ENCODE measurements at places on chromosomes 7 and 10.
A peak's percentile ranks its signal among the peaks of the same experiment; 100 is the strongest.

GRCh38 chr10:34094146-34094696 lies 720.9 kb downstream of the PARD3 start:
- no peak for DNase-seq

- no peak for DNase-seq
Measured at GRCh38 chr10:2222631-2223030, 485.3 kb upstream of the ADARB2 start.

- no peak for DNase-seq
Measured at GRCh38 chr10:86113983-86114382, 252.6 kb downstream of the GRID1 start.

DNA sequence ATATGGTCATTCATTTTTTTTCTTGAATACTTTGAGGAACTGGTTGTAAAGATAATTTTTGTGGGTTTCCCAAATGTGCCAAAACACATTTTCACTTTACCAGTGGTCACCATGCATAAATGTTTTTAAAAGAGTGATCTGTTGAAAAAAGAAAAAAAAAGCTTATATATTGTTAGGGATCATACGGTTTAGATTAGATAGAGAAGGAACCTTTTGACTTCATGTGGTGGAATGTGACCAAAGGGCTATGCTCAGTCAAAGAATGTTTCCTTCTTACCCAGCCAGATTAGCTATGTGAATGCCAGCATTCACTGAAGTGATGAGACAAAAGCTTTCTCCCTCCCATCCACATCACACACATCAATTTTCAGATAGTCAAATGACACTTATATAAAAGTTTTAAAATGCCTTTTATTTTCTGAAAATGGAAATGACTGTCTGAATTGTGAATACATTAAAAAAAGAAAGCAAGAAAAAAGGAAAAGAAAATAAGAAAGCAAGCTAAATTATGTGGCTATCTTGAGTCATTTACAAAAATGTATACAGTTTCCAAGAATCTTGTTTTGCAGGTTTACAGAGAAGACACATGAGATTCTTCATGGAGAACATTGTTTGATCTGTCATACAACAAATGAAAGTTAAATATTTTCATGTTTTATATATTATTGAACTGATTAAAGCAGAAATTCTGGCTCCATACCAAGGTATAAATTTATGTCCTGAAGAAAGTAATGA lies 8.6 kb upstream of the CPED1 start:
- peak; percentile 54 for DNase-seq

- DNase-seq = peak; percentile 78
Measured at GRCh38 chr10:82742478-82742877, 867.5 kb downstream of the NRG3 start.

GRCh38 chr10:84353052-84353803 lies 24.8 kb downstream of the CCSER2 start:
- DNase-seq = no peak

- DNase-seq = no peak
Measured at GRCh38 chr7:34087892-34088891, 182.9 kb downstream of the BMPER start.

- DNase-seq = peak; percentile 81
Measured at GRCh38 chr10:102643336-102644065, 778 bp upstream of the TRIM8 start.

- peak; percentile 87 for DNase-seq
Measured at GRCh38 chr10:14698111-14698828, 76.4 kb downstream of the FAM107B start.

DNA sequence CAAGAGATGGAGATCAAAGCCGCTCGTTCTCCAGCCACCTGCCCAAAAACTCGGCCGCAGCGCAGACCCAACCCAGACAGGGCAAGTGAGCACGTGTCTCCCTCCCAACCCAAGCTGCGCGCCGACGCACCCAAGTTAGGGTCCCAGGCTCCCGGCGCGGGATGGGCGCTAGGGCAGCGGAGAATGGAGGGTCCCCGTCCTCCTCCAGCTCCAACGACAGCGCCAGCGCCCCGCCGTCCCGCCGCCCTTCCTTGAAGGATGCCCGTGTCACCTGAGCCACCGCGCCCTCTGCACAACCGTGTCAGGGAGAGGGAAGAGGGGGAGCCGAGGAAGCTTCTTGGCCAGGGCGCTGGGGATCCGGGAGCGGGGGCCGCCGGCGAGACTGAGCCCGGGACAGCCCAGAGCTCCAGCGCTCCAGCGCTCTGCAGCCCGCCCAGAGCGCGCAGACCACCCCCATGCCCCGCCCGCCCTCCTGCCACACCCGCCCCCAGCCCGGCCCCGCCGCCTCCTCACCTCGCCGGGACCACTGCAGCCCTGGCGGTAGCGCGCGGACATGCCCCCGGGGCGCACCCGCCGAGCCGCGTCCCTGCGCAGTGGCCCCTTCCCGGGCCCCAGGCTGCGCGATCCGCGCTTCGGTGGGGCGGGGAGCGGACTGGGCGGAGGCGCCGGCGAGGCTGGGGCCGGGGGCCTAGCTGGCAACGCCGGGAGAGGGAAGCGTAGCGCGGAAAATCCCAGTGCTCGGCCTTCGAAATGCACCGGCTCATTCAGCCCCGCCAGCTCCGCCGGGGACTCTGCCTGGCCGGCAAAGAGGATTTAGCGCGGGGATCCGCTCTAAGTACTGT lies at the start of gene SLC16A12:
SLC16A12 (minus strand) TSS at position 424 of the 842 bp plus-strand sequence. CDS start 73,016 bp downstream, outside the sequence.
- no peak for DNase-seq

DNA sequence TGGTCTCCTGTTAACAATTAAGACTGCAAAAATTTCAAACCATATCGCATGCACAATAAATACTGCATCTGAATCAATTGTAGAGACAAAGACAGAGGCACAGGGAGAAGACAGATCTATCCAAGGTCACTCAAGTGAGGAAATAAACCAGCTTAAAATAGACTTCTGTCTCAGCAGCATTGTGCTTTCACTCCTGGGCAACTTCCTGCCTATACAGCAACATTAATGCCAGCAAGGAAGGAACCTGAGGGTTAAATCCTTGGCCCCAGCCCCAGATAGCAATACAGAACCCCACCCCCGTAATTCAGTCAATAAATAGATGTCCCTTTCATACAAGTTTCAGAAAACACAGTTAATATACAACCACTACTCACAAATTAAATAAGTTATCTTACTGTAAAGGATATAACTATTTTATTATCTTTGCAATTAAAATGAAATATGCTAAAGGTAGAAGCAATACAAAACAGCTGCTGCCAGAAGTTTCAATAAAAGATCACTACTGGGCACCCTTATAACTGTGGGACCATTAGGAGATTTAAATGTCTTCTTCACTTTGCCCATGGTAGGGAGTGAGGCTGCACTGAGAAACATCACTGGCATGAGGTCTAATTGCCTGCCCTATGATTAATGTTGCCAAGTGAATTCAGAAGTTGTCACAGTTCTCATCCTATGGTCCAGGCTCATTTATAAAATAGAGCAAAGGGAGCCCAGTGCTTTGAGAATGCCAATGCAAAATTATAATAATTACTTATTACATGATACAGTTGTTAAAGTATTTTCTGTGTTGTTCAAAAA lies 49.4 kb downstream of the CAV1 start:
- no peak for DNase-seq

- DNase-seq = no peak
Measured at GRCh38 chr7:127162366-127162765, 90.4 kb downstream of the GRM8 start.

DNA sequence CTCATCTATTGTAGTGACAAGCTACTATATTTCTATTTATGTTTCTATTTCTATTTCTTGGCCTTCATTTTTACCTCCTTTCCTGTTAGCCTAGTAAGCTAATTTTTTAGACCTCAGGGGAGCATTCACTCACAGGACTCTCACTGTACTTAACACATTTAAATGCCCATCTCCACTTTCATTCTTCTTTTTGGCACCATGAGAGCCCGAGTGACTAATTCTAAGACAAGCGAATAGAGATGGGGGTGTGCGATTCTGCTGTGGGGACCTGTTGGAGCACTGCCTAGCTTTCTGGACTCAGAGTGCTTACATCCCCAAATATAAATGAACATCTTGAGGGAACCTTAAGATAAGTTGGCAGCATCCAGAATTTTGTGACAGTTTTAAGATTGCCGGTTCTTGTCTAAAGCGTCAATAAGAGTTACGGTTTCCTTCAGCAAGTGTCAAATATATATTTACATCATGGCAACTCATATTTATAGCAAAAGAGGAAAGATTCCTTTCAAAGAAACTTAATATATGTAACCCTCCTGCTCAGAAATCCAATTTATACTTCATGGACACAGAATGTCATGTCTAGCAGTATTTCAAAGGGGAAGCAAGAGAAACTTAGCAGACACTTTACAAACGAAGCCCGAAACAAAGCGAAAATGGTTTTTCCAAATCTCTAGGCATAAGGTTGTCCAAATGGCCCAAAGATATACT lies 54.1 kb upstream of the AFAP1L2 start:
- DNase-seq = no peak

- no peak for DNase-seq
Measured at GRCh38 chr7:156466955-156467625, 173.5 kb upstream of the RNF32 start.

GRCh38 chr7:155263581-155264143 lies 34.0 kb upstream of the INSIG1 start:
- DNase-seq = no peak

- DNase-seq = no peak
Measured at GRCh38 chr10:22346096-22346661, 883 bp downstream of the SPAG6 start.

GRCh38 chr7:91852263-91852741 lies 28.2 kb downstream of the MTERF1 start:
- no peak for DNase-seq

- peak; percentile 48 for DNase-seq
Measured at GRCh38 chr10:3750006-3750816, 34.8 kb downstream of the KLF6 start.

DNA sequence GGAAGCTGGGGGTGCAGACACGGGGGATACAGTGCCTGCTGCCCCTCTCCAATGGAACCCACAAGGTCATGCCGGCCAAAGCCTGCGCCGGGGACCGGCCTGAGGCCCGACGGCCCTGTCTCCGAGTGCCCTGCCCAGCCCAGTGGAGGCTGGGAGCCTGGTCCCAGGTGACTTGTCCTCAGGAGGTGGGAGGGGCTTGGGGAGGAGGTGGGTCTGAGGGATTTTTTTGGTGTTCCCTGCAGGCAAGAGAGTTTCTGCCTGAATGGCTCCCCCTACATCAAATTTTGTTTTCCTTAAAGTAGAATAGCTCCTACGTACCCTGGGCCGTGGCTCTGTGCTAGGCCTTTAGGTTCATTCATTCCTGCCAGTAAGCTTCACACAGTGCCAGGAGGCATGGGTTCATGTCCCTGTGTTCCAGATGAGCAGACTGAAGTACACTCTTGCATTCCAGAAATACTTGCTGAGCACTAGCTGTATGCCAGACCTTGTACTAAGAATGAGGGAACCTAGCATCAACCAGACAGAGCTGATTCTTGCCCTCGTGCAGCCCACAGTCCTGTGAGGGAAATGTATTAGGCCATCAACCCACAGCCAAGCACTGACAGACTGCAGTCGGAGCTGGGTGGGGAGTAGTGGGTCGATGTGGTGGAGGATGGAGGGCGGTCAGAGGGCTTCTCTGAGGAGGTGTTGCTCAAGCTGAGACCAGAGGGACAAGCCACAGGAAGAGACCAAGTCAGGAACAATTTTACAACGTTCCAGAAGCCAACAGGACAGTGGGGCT lies 31.1 kb downstream of the TBATA start:
- peak; percentile 9 for DNase-seq

DNA sequence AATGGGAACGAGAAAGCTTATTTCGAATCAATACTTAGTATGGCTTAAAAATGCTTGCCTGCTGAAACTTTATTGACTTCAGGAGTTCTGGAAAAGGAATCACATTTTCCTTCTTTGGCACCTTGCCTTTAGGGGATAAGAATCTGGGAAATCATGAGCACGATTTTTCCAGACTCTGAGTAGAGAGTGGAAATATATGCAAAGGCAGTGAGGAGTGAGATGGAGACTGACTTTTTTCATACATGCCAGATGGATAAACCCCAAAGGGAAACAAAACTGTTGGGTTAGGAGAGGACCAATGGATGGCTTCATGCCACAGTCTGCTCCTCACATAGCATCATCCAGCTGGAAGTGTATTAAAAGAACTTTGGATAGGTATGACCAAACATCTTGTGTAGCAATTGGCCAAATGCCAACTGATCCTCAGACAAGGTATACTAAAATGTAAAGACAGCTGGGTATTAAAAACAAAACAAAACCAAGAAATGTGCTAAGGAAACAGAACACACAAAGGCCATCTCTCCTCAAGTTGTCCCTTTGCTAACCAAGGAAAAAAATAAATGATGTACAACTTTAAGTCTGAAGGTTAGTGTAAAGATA lies 1.7 kb downstream of the COL28A1 start:
- DNase-seq = no peak

DNA sequence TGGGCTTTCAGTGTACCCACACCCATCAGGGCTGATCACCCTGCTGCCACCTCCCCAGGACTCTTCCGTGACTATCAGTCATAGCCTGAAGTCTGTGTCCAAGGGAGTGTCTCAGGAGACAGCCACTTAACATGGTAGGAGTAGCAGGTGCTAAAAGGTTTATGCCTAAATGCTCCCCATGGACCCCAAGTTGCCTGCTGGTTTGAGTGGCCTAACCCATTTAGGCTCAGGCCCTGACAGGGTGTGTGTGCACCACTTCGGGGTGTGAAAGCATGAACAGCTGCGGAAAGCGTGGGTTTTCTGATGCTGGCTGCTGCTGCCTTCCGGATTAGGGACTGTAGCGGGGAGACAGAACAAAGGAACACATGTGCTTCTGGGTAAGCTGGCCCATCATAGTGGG lies 93.2 kb upstream of the SAMD8 start:
- DNase-seq = no peak

DNA sequence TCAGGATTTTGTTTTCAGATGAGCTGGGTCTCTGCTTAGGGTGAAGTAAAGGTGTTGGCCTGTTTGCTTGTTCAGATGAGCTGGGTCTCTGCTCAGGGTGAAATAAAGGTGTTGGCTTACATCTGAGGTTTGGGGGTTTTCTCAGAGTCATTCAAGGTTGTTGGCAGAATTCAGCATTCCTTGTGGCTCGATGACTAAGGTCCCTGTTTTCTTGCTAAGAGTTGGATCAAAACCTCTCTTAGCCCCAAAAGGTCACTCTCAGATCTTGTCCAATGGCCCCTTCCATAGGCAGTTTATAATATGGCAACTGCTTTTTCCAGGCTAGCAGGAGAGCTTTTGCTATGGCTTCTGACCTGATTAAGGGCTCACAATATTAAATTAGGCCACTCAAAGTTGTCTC lies 106.6 kb downstream of the ADAM22 start:
- peak; percentile 26 for DNase-seq

DNA sequence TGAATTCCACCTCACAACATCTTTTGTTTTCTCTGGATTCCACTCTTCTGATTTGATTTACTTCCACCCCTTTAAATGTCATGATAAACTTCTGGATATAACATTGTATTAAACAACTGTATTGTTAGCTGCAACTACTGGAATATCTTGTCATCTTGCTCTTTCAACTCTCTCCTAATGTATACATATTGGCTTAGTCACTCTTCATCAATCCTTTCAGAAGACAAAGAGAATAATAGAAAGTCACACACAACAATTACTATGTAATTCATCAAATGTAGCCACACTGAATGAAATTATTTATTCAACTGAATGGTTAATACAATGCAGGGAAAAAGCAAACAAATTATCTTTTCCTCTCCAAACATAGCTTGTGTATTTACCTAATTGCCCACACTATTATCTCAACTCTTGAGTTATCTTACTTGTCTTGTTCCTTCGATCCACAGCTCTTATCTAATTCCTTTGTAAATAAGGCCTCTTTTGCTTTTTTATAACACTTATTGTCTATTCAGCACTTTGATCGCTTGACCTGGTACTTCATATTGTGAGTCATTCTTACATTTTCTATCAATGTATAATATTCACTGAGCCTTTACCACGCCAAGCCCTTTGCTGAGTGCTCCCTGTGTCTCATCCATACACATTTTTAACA lies 16.7 kb downstream of the SEMA3A start:
- DNase-seq = no peak

- DNase-seq = no peak
Measured at GRCh38 chr7:91843831-91844230, 36.7 kb downstream of the MTERF1 start.
